Gastrocnemius medialis (tissue), 4 donors: ENCODE measurements at places on chromosomes 3 and 15. TPM values are rescaled to one million over a fixed set of nuclear protein-coding genes. Genes with fewer than 3 reads are reported as not detected.

Gene CDCP1
- total RNA-seq, result 0.12 TPM

Gene PRR20G
- not detected for total RNA-seq

Gene SLC30A4
- total RNA-seq, result 2.3 TPM

- H3K27me3 ChIP-seq, result no peaks in the 10 kb centered on the region
- no peaks in the 10 kb centered on the region for H3K36me3 ChIP-seq
- DNase-seq, result no peak
- H3K4me1 ChIP-seq, result no peaks in the 10 kb centered on the region
- no peak overlapping the region for H3K27ac ChIP-seq
- H3K4me3 ChIP-seq, result no peak overlapping the region
Measured at GRCh38 chr3:2420919-2421318, 322.3 kb downstream of the CNTN4 start.

- no peak overlapping the region for H3K4me3 ChIP-seq
- no peaks in the 10 kb centered on the region for H3K27me3 ChIP-seq
- peak overlapping the region; percentile 53 for H3K27ac ChIP-seq
- H3K36me3 ChIP-seq, result no peaks in the 10 kb centered on the region
Measured at GRCh38 chr3:29695643-29696198, 414.9 kb downstream of the RBMS3 start.

GRCh38 chr15:67018026-67018425 is 47.4 kb upstream of the SMAD3 start:
- no peak overlapping the region for H3K27ac ChIP-seq
- no peak for DNase-seq
- H3K36me3 ChIP-seq, result no peaks in the 10 kb centered on the region
- no peaks in the 10 kb centered on the region for H3K27me3 ChIP-seq

DNA sequence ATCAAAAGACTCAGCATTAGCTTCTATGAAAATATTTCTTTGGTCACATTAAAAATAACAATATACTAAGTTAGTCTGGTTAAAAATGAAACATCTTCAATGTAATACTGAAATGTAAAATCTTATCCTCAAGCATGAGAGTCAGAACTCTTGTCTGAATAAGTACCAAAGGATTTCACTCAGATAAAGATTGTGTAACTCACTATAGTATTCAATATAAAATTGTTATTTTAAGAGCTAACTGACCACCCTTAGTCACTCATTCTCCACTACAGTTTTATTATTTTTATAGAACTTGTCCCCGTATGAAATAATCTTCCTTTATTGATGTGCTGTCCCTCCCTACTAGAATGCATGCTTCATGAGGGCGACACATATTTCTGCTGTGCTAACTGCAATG is 426.3 kb downstream of the MECOM start:
- no peaks in the 10 kb centered on the region for H3K27me3 ChIP-seq
- H3K4me3 ChIP-seq, result no peak overlapping the region
- H3K4me1 ChIP-seq, result no peaks in the 10 kb centered on the region
- DNase-seq, result no peak

GRCh38 chr3:197014024-197014423 is 15.6 kb downstream of the MELTF start:
- H3K27ac ChIP-seq, result no peak overlapping the region
- no peaks in the 10 kb centered on the region for H3K36me3 ChIP-seq
- no peak for DNase-seq
- no peak overlapping the region for H3K4me3 ChIP-seq
- no peaks in the 10 kb centered on the region for H3K4me1 ChIP-seq

- no peak for DNase-seq
- no peaks in the 10 kb centered on the region for H3K27me3 ChIP-seq
- H3K27ac ChIP-seq, result no peak overlapping the region
Measured at GRCh38 chr15:47504624-47505256, 212.6 kb upstream of the SEMA6D start.
